ENCODE measurements at places on chromosomes 12 and 14.

DNA sequence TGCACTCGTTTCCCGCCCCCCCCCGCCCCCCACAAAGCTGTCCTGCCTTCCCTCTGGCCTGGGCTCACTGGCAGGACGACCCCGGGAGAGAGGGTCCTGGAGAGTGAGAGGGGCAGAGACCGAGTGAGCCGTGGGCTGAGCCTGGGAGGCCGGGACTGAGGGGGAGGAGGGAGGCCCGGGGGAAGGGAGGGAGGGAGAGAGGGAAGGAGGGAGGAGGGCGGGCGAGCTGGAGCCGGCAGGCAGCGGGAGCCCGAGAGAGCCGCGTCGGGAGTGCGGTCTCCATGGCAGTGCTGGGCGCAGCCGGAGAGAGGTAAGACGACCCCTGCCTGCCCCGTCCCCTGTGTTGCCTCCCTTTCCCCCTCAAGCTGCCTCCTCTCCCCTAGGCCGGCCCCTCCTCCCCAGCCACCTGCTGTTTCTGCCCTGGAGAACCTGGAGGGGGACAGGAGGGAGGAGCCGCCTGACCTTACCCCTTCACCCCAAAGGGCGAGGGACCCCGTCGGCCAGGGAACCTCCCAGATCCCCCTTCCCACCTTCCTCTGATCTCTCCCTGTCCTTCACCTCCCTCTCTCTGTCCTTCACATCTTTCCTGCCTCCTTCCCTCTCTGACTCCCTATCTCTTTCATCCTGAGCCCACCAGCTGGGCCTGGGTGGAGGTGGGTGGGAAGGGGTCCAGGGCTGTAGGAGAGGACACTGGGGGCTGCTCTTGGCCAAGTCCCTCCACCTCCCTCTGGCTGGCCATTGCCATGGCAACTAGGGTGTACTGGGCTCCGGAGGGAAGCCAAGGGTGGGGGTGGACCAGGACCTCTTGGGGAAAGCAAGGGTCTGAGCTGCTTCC lies at the start of gene GPR162:
Gene GPR162, plus strand, starts transcription at position 231 of the 835 bp plus-strand sequence. CDS start 2,078 bp downstream, outside the sequence.
- DNase-seq: peak; percentile 35

DNA sequence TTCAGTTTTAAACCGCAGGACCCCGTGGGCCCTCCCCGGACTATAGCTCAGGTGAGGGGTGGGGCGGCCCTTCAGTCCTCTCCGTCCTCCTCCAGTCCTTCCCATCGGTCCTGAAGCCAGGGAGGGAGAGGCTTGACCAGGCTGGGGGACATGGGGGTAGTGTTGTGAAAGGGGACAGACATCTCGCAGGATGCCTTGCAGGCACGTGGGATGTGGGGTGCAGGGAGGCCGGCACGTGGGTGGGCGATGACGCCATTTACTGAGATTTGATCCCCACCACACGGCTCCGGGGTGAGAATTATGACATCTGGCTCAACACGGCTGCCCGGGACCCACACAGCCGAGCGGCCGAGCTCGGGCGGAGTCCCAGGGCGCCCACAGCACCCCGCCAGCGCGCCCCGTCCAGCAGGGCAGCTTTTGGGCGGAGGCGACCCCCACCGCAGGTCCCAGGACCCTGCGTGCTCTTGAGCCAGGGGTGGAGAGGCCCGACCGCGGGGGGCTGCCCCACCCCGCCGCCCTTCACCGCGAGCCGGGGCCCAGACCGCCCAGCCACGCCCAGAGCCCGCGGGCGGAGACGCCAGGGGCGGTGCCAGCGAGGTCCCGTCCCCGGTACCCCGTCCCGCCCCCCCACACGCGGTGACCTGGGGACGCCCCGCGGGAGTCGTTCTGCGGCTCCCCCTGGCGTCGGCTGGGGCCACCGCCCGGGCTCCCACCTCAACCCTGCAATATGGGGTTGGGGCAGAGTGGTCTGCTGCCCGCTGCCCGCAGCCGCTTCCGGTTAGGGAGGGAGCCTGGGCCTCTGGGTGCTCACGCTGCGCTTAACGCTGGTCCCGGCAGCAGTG lies 3.3 kb upstream of the EXOC3L4 start:
- DNase-seq: no peak

GRCh38 chr12:9340422-9341259 lies 132.4 kb upstream of the PZP start:
- DNase-seq: peak; percentile 17

DNA sequence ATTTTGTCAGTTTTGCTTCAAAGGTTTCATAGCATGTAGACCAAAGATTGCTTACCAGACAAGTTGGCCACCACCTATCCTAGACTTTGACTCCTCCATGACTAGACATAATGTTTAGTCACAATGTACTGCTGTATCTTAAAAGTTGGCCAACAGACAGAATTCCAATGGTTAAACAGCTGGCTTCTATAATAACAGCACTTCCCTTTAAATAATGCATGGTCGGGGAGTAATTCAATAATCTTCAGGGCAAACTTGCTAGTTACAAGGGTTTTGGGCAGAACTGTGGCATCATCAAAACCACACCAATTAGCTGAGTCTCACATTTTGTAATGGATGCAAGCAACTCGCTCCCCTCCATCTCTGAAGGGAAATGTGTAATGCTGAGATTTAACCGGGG lies 56.9 kb downstream of the IGF1 start:
- no peak for DNase-seq

- no peak for DNase-seq
Observed at GRCh38 chr14:73746520-73747378, 32.6 kb upstream of the PNMA1 start.

DNA sequence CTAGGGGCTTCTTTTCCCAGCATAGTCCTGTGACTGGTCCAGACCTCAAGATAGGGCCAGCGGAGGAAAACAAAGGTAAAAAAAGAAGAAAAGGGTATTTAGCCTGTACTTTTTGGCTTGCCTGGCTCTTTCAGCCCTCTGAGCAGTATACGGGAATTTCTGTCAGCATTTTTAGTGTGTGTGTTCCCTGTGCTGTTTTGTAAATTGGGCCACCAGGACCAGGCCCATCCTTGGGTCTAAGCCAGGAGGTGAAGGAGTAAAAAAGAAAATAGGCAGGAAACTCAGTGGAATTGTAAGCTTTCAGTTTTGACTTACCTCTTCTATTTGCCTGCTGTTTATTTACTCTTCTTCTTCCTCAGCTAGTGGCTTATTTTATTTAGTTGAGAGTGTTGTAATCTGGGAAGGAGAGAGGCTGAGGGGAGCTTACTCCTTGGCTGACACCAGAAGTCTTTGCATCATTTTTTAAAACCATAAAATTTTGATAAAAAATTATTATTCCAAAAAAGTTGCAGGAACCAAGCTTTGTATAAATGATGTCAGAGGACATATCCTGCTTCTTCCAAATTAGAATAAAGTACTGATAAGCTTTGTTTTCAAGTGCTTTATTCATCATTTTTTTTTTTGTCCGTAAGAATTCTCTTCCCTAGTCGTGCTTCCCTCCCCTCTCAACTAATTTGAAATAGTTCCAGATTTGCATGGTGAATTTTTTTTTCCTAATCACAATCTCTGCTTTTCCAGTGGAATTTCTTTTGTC lies 63.7 kb downstream of the DIP2B start:
- peak; percentile 69 for DNase-seq

DNA sequence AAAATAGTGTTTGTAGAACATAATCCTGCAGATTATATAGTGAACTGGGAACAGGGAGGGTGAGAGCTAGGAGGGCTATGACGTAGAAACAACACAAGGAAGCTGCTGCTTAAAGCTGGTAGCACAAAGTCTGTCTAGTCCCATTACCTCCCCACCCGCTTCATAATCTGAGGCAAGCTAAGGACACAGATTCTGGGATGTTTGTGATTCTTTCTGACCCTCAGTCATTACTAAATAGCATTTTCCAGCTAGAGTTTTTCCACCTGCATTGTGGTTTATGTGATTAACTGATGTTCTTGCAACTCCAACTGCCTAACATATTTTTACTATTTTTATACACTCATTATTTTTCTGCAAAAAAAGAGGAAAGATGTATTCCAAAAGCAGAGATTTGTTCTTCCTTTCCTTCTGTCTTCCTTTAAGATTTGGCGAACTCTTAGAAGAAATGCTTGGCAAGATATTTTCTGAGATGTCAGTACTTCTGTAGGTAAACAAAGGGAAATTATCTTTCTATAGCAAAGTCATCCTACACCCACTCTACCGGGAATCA lies 293.2 kb upstream of the FAR2 start:
- no peak for DNase-seq

- DNase-seq: no peak
Observed at GRCh38 chr14:58797010-58797429, 159.3 kb downstream of the DACT1 start.

DNA sequence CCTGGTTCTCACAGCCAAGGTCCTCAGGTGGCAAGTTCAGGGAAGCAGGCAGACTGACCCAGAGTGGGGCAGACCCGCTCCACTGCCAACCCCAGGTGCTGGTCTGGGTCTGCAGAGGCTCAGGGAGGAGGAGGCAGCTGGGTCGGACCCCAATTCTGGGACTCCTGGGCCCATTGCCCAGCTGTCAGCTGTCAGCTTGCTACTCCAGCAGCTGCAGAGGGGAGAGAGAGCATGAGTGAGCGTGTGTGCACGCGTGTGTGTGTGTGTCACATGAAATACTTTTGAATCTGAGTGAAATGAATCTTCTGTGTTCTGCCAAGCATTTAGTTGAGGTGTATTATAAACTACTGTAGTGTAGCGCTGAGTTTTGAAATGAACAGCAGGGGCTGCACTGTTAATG lies 30.8 kb downstream of the XRCC3 start:
- DNase-seq: no peak

GRCh38 chr14:65703996-65704395 lies 291.5 kb downstream of the FUT8 start:
- DNase-seq: peak; percentile 6

GRCh38 chr12:106919910-106920544 lies 35.7 kb upstream of the TMEM263 start:
- peak; percentile 72 for DNase-seq

DNA sequence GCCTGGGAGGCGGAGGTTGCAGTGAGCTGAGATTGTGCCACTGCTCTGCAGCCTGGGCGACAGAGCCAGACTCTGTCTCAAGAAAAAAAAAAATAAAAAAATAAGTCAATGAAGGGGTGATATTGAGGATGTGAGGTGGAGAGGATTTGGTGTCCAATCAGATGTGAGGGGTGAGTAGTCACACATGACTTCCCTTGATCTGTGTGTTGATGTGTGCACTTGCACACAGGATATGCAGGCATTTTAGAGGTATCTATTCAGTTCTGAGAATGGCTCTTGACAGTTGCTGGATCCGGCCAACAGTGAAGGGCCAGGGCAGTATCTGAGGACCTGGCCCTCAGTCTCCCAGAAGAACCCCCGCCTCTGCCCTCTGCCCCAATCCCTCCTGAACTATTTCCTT lies 7.8 kb upstream of the SP7 start:
- DNase-seq: no peak

Measured in cardiac fibroblast (primary cell).